Stimulated activated CD4-positive, alpha-beta T cell treated with anti-CD3 and anti-CD28 coated beads, Interleukin-15, amount 100 ng/mL, for 1 hour (primary cell): ENCODE measurements at places on chromosomes 6 and 20.

- DNase-seq = no peak
Measured at GRCh38 chr6:55825402-55826051, 49.9 kb downstream of the BMP5 start.

- DNase-seq = no peak
Measured at GRCh38 chr6:20838113-20838512, 303.9 kb downstream of the CDKAL1 start.

DNA sequence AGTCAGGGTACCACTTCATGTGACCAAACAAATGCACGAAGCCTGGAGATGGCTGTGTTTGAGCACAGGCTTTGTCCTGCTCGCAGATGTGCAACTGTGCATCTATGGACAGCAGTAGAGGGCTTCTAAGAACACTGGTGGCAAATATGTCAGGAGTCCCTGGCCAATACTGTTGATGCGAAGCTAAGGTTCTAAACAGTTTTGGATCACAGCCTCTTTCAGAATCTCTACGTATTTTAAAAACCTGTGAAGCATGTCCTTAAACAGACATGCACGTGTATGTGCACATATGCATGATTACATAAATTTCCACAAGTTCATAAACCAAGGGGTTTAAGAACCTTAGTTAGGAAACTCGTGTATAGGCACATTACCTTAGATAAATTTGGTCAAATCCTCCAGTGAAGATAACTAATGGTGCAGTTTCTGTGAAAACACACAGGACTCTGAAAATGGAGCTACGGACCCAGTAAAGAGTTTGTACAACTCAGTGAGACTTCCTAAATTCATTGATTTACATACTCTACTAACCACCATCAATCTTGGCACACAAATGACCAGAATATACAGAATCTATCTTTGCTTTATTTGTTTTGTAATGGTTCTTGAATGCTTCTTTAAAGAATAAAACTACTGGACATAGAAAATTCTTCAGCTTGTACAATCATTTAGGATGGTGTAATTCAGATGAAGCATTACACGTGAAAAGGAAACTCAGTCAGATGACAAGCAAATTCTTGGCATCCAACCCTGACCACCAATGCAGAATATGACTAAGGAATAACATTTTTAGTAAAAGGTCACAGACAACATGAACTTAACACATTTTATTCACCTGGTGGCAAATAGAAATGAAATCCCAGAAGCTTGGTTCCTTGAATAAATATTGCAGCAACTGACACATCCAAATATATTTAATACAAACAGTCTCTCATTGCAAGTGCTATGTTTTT lies 27.4 kb downstream of the KCNQ5 start:
- DNase-seq = no peak

DNA sequence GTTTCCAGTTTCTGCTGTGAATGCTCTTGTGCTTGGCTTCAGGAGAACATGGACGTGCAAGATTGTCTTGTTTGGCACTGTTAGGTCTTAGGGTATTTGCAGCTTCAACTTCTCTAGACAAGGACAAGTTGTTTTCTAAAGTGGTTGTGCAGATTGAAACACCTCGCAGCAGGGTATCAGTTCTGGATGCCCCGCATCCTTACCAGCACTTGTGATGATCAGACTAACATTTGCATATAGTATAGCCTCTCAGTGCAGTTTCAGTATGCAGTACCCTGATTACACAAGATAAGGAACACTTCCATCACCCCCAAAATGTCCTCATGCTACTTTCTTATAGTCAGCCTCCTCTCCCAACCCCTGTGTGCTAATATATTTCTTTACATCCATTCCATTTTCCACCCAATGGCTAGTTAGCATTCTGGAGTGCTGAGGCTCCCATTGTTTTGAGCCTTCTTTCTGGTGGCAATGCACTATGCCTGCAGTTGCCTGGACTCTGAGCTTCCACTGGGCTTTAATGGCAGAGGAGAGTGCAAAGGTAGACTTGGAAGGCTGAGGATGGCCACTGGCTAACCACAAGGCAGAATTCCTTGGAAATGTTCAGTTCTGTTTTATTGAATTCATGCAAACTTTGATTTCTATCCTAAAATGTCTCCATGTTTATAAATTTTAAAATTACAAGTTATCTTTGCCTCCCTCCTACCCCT lies 35.4 kb downstream of the KIF3B start:
- no peak for DNase-seq

- no peak for DNase-seq
Measured at GRCh38 chr6:89758830-89759229, 60.8 kb downstream of the MDN1 start.

- no peak for DNase-seq
Measured at GRCh38 chr20:61737812-61738443, 327.8 kb downstream of the TAF4 start.

- DNase-seq = no peak
Measured at GRCh38 chr6:44102527-44102926, 24.7 kb downstream of the MRPL14 start.

DNA sequence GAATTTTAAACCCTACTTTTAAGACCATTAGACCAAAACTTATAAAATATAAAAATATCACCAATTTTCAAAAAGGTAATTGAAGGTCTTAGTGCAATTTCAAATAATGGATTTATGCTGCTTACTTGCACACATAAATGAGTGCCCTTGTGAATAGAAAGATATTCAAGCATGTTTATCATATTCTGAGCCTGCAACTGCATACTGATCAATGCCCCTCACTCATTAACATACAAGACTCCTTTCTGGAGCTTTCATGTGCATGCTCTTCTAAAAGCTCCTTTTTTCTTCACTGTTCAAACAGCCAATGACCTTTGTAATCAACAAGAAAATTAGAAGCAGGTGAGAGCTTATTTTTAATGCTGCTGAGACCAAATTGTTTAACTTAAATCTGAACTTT lies 1139.3 kb downstream of the HACE1 start:
- DNase-seq = no peak

GRCh38 chr20:4929686-4930397 lies 71.5 kb downstream of the SLC23A2 start:
- no peak for DNase-seq

DNA sequence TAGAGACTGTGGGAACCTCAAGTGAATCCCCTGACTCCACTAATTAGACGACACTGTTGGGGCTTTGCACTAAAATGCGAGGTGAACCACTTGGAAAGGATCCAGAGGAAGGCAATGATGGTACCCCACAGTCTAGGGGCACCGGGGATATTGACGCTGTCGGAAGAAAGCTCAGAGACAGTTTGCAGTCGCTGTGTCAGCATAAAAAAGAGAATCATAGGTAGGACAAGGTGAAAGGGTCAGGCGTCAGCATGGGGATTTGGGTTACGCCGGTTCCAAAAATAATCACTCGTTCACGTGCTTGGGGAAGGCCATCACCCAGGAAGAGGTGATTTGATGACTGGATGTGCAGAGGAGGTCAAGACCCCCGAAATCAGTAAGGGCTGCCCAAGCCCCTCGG lies 598.0 kb upstream of the NOX3 start:
- DNase-seq = no peak

DNA sequence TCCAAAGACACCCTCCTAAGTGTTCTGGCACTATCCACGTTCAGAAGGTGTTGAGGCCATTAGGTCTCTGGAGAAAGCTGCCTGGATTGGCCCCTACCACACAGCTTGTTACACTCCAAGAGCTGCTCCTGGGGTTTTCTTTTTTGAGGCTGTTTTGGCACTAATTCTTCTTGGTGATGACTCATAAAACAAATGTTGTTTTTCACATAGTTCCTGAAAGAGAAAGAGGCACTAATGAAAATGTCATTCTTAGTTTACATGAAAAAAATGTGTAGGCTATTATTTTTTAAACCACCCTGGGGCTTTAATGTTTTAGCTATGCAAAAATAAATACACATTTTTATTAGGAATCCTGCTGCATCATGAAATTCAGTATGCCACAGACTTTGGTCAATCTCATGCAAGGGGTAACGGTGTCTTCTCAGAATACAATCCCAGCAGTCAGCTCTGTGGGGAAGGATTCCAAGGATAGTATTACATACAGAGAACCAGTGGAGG lies 38.1 kb downstream of the TBPL1 start:
- no peak for DNase-seq

- no peak for DNase-seq
Measured at GRCh38 chr20:18156045-18156444, 18.4 kb downstream of the KAT14 start.

GRCh38 chr6:56647172-56647762 lies 4.6 kb upstream of the DST start:
- no peak for DNase-seq

GRCh38 chr6:150250826-150251225 lies 108.0 kb downstream of the PPP1R14C start:
- no peak for DNase-seq

DNA sequence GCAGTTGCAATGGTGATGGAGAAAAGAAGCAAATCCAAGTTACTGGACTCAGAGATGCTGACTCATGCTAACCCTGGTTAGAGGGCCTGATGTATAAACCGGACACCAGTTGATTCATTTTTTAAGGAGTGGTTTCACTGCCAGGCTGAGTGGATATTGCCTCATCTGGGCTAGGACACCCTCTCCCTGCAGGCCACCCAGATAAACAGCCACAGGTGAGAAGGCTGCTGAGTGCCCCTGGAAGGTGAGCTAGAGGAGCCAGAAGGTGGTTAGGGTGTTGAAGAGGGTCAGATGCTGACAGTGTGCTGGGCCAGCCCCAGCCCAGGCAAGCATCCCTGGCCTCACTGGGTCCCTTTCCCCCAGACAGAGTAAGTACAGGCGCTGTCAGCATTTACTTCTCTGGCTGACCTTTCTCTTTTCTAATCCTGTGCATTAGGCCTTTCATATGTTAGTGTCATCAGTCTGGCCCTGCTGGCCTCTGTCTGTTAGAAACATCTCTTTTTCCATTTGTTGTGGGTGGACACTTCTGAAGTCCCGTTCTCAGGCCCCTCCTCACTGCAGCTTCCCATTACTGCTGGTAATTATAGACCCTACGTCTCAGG lies 13.5 kb downstream of the EPB41L1 start:
- no peak for DNase-seq

DNA sequence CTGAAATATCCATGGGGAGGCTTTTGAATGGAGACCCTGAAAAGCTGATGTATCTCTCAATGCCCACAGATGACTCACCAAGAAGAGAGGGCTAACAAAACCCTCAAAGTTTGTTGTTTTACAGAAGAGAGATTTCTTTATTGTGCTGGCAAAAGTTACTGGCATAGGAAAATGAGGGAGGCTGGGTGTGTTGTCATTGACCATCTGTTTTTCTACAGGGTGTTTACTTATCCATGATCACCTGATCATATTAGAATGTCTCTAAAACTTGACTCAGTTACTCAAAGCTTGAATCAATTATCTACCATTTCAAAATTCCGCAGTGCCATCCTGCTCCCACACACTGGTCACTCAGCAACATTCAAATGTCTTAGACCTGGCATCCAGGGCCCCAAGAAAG lies 9.8 kb downstream of the NCOA6 start:
- DNase-seq = no peak

GRCh38 chr6:157438611-157439111 lies 57.7 kb downstream of the ZDHHC14 start:
- DNase-seq = no peak

DNA sequence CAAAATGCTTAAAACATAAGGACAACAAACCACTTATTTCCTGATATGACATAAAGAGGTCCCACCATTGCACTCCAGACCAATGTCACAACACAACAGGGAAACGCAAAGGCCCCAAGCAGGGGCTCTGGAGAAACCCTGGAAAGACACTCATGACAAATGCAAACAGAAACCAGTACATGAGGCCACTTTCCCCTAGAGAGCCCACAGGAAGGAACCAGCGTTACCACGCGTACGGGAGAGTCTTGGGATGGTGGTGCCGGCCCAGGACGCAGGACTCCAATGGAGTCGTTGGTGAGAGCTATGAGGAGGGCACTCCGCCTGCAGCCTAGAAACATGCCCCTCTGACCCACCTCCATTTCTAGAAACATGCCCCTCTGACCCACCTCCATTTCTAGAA lies 20.2 kb downstream of the GMEB2 start:
- DNase-seq = no peak

DNA sequence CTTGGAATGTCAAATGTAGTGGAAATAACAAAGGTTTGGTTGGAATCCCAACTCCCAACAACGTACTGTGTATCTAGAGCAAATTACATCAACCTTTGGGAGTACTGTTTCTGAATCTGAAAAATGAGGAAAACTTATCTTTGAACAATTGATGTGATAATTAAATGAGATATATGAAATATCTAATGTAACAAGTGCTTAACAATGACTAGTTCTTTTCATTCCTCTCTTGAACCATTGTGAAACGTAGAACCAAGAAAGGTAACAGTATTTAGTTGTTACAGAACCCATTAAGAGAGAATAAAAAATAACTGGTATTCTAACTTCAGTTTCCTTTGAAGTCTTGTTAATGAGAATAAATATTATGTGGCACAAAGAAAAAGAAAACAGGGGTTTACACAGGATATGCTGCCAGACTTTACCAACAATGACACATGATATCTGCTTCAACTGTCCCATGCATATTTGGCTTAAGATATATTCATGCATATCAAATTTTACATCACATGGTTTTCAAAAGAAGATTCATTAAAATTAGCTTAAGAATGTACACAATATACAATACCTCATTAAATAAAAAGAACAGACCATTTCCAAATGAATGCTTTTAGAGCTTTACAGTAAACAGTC lies 111.8 kb downstream of the ATG5 start:
- DNase-seq = no peak

GRCh38 chr6:25316626-25317025 lies 37.5 kb downstream of the CARMIL1 start:
- DNase-seq = no peak

GRCh38 chr20:1119128-1119505 lies 715 bp downstream of the PSMF1 start:
- no peak for DNase-seq

- no peak for DNase-seq
Measured at GRCh38 chr6:137087902-137088301, 43.1 kb upstream of the IL20RA start.

- DNase-seq = no peak
Measured at GRCh38 chr20:49669601-49670189, 44.0 kb downstream of the B4GALT5 start.

- no peak for DNase-seq
Measured at GRCh38 chr20:48181261-48181935, 396.1 kb upstream of the SULF2 start.

- DNase-seq = no peak
Measured at GRCh38 chr20:41854765-41855164, 236.6 kb upstream of the CHD6 start.

DNA sequence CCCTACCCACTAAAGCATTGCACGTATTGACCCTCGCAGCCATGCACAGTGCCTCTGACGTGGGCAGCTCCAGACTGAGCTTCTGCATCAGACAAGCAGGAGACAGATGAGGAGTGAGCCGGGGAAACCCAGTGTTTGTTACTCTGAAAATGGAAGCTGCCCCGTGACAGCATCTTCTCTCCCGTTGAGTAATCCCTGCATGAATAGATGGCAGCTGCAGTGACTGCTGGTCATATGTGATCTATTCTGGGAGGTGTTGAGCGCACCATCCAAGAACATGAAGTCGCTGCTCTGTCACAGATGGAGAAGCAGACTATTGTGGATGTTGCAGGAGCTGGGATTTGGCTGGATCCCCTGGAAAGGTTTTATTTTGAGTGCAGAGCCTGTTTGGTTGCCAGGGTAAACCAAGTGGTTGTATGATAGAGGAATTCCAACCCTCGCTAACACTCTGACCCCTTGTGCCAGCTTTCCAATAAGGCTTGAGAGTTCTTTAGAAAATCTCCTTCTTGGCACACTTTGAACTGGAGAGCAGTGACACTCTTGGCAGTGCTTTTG lies 242.2 kb downstream of the NRN1 start:
- DNase-seq = no peak
